ENCODE measurements at places on chromosomes 16 and 17. TPM values are rescaled to one million over a fixed set of nuclear protein-coding genes. Genes with fewer than 3 reads are reported as not detected.

NPIPB5 gene
- 156 TPM for total RNA-seq

KRTAP9-8 gene
- total RNA-seq: not detected

TMEM238L gene
- 5.0 TPM for total RNA-seq

FAM171A2 gene
- total RNA-seq: 24.0 TPM

CANT1 gene
- 35.6 TPM for total RNA-seq

ENPP7 gene
- 4.4 TPM for total RNA-seq

CCL4 gene
- total RNA-seq: 6.0 TPM

KRT39 gene
- total RNA-seq: 0.18 TPM

NFATC2IP gene
- total RNA-seq: 27.7 TPM

ARL6IP1 gene
- 178 TPM for total RNA-seq

LRRC37A gene
- 3.0 TPM for total RNA-seq

RBFOX1 gene
- 9.0 TPM for total RNA-seq

EPN3 gene
- total RNA-seq: 10.7 TPM

TLCD3B gene
- 1.5 TPM for total RNA-seq

KCNH4 gene
- total RNA-seq: not detected

CD68 gene
- total RNA-seq: 16.2 TPM

ADORA2B gene
- 1.8 TPM for total RNA-seq

MARVELD3 gene
- 18.3 TPM for total RNA-seq

OSGIN1 gene
- 0.82 TPM for total RNA-seq

SCGB1C2 gene
- total RNA-seq: not detected

MT1E gene
- 17.2 TPM for total RNA-seq

TBC1D3C gene
- total RNA-seq: not detected

CEMP1 gene
- total RNA-seq: 1.1 TPM

TAT gene
- not detected for total RNA-seq

TBC1D3I gene
- total RNA-seq: 1.5 TPM
